ENCODE measurements at places on chromosomes 2 and 18. TPM values are rescaled to one million over a fixed set of nuclear protein-coding genes. Genes with fewer than 3 reads are reported as not detected.
A peak's percentile ranks its signal among the peaks of the same experiment; 100 is the strongest.

GRCh38 chr2:184444217-184444616, 154.1 kb upstream of the ZNF804A start:
- no peak for DNase-seq

DNA sequence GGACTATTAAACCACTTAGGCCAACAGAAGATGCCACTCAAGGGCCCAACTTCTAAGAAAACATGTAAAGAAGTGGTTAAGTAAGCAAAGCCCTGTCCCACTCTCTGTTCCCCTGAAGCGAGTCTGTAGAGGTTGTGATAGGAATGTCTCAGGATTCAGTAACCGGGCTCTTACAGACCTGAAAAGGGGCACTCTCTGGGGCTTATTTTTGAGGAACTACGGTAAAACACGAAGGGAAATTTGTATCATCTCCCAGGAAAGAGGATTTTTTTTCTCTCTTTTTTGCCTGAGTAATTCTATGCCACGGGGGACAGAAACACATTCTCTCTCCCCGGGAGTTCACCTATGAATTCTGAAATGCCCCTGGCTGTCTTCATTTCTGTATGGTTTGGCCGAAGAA, 77.4 kb downstream of the VIT start:
- DNase-seq, result no peak

DNA sequence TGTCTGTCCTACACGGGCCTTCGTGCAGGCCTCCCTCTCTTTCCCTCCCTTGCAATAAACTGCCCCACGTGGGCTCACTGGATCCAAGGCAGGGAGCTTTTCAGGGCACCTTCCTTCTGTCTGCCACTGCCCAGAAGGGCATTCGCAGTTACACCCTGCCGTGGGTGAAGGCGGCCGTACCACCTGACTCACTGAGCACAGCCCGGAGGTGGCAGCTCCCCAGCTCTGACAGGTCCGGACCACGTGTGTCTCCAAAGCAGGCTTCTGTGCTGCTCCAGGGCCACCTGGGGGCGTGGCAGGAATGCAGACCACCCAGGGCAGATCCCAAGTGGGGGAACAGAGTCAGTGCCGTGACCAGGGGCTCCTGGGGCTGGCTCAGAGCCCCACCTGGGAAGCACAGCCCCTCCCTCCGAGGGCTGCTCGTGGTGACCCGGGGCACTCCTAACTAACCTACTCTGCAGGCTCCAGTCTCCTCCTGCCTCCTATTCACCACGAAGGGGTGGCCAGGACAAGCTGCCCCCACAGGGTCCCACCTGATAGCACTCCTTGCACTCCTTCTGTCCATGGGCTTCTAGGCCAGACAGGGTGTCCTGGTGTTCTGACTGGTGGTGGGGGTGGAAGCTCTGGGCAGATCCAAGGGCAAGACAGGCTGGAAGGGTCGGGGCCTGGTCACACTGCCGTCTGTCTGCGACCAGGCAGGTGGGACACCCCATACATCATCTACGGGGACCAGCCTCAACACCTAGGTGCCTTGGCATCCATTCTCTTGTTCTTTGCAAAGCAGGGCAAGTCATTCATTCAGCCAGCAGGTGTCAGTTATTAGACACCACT, 9.7 kb downstream of the SNED1 start:
- peak; percentile 51 for DNase-seq

GRCh38 chr2:120862201-120863060, 126.8 kb downstream of the GLI2 start:
- DNase-seq, result no peak

DNA sequence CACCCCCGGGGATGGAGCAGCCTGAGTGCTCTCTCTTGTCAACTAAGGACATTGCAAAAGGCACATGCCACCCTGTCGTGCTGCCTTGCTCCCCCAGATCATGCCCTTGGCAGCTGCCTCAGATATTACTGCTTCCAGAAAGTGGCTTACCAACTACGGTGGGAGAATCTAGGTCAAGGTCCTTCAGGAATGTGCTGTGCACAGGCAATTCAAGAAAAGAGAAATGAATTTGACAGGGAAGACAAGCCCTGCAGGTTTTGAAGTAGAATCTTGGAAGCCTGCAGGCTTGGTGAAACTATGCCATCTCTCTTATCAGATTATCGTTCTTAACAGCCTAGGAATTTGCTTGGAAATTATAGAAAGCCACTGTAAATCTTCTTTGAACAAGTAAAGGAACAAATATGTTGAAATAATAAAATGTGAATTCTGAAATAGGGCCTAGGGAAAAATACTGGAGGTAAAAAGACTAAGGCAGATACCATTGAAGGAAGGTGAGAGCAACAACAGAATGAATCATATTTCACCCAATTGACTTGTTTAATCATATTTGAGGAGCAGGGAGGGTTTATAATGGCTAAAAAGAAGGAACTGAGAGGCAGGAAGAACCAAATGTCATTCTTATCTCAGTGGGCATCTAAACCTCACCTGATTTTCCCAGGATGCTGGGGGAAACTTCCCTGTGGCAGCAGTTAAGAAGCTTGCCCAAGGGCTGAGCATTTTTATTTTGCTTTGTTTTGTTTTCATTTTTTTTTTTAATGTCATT, 94.0 kb upstream of the GLS start:
- no peak for DNase-seq

DNA sequence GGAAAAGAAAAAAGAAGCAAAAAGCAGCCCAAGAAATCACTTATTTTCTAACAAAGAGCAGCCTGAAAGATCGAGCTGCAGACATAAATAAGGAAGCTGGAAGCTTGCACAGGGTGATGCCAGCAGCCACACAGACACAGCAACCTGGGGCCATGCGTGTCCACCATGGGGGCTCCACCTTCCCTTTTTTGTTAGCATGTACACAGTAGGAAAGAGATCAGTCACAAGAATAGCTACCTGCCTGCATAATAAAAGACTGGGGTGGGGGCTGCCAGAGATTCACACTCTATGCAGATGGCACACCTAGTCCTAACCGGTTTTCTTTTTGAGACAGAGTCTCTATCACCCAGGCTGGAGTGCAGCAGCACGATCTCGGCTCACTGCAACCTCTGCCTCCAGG, 2.9 kb upstream of the CNOT11 start:
- DNase-seq, result no peak

- no peak for DNase-seq
Observed at GRCh38 chr18:78685980-78686530, 293.6 kb upstream of the SALL3 start.

DNA sequence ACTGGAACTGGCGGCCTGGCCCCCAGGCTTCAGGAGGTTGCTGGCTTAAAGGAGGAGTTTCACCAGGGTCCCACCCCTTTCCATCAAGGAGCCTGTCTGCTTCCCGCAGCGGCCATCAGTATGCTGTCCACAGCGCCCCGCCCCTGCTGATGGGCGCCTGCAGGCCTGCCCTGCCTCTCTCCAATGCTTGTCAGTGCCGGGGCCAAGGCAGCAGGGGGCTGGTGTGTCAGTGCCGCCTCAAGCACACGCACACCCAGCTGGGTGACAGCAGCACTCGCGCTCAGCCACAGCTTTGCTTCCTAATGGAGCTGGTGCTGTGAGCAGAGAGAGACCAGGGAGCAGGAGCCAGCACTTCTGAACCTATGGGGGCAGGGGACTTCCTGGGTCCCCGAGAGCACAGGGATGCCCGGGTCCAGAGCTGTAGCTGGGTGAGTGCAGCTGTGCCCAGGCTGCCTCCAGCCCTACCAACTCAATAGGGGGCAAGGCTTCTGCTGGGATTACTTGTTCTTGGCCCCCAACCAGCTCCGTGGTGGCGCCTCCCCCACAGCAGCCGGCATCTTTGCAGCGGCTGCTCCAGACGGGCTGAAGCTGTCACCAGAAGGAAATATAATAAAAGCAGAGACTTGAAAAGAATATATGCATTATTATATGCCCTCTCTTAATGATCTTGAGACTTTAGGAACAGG, 377.2 kb upstream of the LRATD1 start:
- DNase-seq, result peak; percentile 58

- no peak for DNase-seq
Observed at GRCh38 chr18:51028201-51028805, 1.7 kb upstream of the SMAD4 start.

DNA sequence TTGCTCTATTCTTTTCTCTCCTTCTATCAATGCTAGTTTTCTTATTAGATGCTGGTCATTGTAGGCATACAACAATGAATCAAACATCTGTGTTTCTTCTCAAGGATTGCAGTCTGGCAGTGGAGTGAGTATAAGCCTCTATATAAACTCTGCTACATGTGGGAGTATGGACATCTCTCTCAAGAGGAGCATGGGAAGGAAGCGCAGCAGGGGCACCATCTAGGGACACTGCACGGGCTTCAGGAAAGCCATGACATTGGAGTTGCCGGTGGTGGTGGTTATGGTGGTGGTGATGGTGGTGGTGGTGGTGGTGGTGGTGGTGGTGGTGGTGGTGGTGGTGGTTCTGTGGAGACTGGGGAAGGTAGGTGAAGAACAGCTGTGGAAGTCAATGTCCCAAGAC, 462.6 kb downstream of the RNF144A start:
- DNase-seq, result no peak

- DNase-seq, result no peak
Observed at GRCh38 chr2:174635015-174635593, 37.5 kb upstream of the WIPF1 start.

CDKL4 gene
- total RNA-seq, result 0.22 TPM

DNA sequence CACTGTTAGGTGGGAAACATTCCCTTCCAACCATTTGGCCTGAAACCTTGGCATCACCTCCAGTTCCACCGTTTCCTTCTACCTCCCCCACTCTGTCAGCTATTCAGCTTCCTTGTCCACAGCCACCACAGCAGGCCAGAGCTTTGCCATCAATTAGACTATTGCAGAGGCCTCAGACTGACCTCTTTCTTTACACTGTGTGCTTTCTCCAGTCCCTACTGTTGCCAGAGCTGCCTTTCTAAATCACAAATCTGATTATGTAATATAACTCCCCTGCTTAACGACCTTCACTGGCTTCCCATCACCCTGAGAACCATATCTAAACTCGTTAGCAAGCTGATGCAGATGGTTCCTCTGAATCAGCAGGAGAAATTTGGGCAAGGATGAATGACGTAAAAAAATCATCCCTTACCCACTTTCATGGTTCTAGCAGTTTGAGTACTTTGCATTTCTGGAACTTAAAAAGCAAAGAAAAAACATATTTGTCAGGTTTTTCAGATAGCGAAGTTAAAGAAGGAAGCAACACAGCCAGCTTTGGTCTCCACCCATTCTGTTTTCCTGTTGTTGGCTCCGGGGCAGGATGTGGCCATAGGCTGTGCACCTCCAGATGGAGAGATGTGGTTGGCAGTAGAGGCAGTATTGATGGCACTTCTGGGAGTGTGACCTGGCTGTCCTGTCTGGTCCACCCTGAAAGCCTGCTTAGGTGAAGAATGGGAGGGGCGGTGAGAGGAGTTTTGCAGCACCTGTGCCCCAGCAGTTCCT, 422.1 kb downstream of the PARD3B start:
- no peak for DNase-seq

SLC4A3 gene
- 445 TPM for total RNA-seq

DNA sequence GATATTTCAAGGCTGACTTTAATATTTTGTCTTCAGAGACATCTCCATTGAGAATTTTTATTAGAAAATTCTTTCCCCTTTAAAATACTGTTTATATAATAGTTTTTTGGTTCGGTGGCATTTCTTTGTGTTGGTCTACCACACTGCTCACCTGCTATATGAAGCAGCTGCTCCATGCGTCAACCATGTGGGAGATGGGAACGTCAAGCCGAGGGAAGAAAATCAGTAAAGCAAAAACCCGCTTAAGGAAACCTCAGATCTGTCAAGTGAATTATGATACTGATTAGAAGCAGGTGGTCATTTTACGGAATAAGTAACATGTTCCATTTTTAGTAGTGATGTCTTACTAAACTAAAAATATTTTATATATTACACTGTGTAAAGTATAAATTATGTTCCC, 5.6 kb upstream of the TMEM17 start:
- no peak for DNase-seq

AKAIN1 gene
- total RNA-seq, result not detected

GRCh38 chr18:37710726-37711125, 145.1 kb upstream of the CELF4 start:
- no peak for DNase-seq

GRCh38 chr2:53694096-53694771, 73.4 kb upstream of the CHAC2 start:
- no peak for DNase-seq

DNA sequence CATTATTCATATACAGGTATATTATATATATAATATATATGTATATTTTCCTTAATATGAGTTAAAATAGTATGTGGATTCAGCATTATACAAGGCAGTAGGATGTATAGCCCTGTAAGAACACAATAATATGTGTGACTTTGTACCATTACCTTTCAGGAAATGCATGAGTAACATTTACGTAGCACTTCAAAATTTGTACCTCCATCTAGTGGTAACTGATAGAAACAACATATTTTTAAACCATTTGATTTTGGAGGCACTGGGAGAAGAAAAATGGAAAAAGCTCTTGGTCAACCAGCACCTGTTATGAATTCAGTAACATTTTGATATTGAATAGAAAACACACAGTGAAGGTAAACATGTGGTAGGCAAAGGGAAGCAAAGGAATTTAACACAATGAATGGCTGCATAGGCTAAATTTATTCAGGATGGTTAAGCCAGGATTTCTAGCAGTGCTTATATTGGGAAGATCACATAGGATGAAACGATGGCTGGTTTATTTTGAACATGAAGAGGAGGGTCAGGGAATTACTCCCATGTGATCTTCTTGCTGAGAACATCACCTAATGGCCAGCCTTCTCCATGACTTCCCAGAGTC, 565.5 kb downstream of the CCDC85A start:
- no peak for DNase-seq

DNA sequence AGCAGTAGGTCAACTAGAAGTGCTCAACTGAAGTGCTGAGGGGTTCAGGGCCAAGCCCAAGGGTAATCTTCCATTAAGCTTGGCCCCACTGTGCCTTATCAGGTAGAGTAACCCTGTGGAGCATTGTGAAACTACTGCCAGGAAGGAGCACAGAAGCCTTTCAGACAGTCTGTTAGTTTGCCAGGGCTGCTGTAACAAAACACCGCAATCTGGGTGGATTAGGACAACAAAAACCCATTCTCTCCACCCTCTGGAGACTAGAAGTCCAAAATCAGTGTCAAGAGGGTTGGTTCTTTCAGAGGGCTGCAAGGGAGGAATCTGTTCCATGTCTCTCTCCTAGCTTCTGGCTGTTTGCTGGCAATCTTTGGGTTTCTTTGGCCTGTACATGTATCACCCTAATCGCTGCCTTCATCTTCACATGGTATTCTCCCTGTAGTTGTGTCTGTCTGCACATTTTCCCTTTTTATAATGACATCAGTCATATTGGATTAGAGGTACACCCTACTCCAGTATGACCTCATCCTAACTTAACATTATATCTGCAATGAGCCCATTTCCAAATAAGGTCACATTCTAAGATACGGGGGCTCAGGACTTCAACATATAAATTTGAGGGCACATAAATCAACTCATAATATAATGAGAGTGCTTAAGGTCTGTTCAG, 21.2 kb downstream of the VIT start:
- no peak for DNase-seq

ABCB6 gene
- total RNA-seq, result 31.4 TPM

DNA sequence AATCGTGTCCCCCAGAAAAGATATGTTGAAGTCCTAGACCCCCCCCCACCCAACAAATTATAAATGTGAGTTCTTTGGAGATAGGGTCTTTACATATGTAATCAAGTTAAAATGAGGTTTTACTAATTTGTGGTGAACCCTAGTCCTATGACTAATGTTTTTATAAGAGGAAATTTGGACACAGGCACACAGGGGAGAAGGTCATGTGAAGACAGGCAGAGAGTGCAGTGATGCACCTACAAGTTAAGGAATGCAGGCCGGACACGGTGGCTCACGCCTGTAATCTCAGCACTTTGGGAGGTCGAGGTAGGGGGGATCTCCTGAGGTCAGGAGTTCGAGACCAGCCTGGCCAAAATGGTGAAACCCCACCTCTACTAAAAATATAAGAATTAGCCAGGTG, 5.8 kb upstream of the PMAIP1 start:
- DNase-seq, result no peak
